ENCODE measurements at places on chromosomes 5 and 9.

DNA sequence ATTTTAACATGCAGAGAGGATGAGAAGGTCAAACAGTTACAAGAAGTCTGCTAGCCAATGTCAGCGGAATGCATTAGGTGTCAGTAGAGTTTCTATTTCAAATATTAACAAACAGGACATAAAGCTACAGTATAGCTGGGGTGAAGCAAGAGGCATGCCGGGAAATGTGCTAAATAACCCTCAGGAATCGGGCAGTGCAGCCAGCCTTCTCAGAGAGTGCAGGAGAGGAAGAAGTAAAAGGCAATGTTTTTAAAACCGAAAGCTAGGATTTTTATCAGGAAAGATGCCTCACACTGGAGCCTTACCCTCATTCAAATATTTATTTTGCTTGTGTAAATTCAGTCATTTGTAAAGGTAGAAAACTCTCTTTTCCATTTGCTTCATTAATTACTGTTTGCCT, 59.1 kb upstream of the SH3GL2 start:
- no peak for DNase-seq

DNA sequence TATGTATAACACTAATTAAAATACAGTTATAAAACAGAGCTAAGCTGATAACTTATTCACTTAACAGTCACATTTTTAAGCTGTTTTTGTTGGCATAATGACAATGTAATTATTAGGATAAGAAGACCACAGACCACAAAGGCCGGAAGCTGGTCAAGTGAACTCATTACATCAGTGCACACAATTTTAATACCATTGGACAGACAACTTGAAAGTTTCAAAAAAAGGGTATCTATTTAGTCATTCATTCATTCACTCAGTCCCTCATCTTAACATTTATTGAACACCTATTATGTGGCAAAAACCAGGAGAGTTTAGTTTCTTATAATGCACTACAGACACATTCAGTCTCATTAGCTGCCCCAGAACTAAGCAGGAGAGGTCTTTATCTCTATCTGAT, 11.6 kb downstream of the ERP44 start:
- no peak for DNase-seq

DNA sequence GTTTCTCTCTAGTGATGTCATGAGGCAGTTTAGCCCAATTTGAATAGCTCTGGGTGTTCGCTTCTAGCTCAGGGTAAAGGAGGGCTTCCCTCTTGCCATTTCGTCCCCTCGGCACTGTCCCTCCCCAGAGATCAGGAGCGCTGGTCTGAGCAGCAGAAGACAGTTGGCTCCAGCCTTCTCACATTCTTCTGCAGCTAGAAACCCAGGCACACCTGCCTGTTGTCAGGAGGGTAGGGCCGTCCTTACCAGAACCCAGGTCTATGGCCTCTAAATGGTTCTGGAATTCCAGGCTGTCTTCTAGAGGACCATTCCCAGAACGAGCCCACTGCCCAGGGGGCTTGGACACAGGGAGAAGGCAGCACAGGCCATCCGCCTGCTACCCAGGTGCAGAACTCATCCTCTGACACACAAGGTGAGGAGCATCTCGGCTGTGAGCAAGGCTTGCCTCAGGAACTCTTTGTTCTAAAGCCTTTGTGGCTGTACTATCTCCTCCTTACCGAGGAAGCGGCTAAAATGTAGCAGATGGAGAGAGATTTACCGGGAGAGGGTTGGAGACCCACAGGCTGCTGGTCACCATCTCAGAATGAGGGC, 255.6 kb upstream of the IRX2 start:
- no peak for DNase-seq

DNA sequence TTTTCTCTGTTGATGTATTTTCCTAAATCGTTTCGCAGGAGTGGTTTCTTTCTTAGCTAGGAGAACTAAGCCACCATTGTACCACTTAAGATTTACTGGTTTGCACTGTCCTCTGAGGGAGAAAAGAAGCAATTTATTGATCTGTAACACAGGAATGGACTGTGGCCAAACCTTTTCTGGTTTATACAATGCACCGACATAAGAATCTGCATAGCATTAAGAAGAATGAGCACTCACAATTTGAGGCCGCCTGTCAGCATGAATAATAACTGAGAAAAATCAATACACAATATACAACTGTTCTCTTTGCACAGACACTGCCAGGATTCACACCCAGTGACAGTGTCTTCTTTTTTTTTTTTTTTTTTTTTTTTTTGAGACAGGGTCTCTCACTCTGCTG, 168.6 kb upstream of the DMRT1 start:
- no peak for DNase-seq

GRCh38 chr5:133508845-133509741, 103.2 kb downstream of the FSTL4 start:
- no peak for DNase-seq

GRCh38 chr5:136957428-136957827, 541.7 kb downstream of the SPOCK1 start:
- no peak for DNase-seq

DNA sequence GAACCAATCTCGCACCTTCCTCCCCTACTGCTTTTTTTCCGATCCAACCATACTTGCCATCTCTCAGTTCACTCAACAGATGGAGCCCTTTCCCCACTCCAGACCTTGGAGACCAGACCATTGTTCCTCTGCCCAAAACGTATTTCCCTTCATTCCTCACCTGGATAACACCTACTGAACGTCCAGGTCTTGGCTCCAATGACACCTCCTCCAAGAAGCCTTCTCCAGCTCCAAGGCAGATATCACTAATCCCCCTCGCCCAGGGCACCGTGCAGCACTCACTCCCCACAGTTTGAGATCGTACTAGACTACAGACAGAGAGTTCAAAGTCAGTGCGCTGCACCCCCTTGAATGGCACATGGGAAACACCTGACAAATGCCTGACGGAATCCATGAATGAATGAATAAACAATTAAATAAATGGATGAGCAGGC, 47.1 kb upstream of the AKNA start:
- DNase-seq, result no peak

GRCh38 chr9:89915187-89915586, 310.4 kb downstream of the GADD45G start:
- DNase-seq, result no peak

DNA sequence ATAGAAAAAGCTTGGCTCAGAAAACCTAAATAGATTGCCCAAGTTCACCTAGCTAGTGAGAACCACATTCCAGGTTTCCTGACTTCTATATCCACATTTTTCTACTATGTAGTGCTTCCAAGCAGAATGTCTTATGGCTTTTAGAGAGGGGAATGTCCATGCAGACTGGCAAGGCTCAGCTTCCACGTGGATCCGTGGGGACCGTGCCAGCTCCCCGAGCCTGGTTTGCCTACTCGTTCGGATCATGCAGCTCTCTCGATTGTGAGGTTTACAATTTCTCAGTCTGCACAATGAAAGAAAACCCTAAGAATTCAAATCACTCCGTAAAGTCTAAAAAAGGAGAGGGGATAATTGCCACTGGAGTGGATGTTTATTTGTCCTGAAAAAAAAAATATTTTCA, 256.5 kb upstream of the NR4A3 start:
- no peak for DNase-seq

- DNase-seq, result peak; percentile 54
These were observed 6.8 kb downstream of the MACROH2A1 start for GRCh38 chr5:135392256-135392655.

- DNase-seq, result no peak
These were observed 27.5 kb upstream of the SLC2A8 start for GRCh38 chr9:127369428-127369827.

GRCh38 chr5:39525271-39525670, 100.5 kb upstream of the DAB2 start:
- DNase-seq, result no peak

GRCh38 chr5:178231539-178232123, 971 bp downstream of the PHYKPL start:
- DNase-seq, result no peak

DNA sequence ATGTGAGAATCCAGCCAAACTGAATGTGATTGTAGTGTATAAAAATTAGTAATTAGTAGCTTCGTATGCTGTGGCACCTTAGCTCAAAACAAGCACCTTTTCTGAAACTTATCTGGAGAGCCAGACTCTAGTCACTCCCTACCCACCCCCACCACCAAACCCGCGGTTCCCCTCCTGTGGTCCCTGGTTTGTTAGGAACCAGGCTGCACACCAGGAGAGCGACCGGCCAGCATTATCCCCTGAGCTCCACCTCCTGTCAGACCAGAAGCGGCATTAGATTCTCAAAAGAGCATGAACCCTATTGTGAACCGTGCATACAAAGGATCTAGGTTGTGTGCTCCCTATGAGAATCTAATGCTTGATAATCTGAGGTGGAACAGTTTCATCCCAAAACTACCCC, 498.6 kb downstream of the CHSY3 start:
- no peak for DNase-seq

- DNase-seq, result no peak
These were observed 61.5 kb downstream of the UBE2QL1 start for GRCh38 chr5:6510132-6510531.

GRCh38 chr9:110846215-110846614, 177.6 kb downstream of the MUSK start:
- DNase-seq, result no peak

DNA sequence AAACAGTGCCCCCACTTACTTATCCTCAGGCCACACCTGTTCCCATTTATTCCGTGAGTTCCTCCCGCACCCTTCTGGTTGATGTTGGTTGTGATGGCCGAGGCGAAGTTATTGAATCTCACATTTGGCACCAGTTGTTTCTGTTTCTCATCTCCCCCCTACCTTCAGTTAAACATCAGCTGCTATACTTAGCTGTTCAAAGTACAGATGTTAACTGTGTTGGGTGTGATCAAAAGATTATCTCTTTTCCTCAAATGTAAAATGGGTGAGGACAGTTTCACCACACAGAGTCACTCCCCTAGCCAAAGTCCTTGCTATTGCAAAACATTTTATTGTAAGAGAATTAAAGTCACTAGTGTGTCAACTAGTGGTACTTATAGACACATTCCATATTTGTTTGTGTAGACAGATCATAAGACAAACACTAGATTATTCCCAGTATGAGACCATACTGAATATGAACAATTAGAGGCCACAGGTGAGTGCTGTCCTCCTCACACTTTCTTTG, 43.2 kb upstream of the PRSS3 start:
- DNase-seq, result no peak

- peak; percentile 89 for DNase-seq
These were observed 203.7 kb downstream of the NXNL2 start for GRCh38 chr9:88738709-88739108.

DNA sequence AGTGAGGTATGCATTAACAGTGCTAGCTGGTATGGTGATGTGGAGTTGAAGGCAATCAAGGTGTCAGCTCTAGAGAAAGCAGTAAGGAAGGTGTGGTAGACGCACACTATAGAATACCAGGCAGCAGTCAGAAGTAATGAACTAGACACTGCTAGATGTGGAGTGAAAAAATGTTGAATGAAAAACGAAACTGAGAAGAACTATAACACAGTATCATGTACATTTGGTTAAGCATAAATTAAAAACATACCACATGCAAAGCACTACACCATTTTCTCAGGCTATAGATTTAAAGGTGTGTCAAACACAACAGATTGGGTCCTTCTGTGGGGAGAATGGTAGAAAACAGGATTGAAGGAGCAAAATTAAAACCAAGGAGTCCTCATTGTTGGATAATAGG, 15.4 kb downstream of the ZNF622 start:
- DNase-seq, result no peak

DNA sequence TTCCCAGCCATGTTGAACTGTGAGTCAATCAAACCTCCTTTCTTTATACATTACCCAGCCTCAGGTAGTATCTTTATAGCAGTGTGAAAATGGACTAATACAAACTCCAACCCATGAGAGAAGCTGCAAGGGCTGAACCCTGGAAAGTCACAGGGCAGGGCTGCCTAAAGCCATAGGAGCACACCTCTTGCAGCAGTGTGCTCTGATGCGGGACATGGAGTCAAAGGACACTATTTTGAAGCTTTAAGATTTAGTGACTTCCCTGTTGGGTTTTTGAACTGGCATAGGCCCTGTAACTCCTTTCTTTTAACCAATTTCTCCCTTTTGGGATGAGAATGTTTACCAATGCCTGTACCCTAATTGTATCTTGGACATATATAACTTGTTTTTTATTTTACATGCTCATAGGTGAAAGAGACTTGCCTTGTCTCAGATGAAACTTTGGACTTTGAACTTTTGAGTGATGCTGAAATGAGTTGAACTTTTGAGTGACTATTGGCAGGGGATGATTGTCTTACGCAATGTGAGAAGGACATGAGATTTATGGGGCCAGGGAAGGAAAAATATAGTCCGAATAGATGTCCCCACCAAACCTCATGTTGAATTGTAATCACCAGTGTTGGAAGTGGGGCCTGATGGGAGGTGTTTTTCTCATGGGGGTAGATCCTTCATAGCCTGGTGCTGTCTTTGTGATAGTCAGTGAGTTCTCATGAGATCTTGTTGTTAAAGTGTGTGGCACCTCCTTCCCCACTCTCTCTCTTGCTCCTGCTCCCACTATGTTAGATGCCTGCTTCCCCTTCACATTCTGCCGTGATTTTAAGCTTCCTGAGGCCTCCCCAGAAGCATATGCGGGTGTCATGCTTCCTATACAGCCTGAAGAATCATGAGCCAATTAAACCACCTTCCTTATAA, 159.5 kb upstream of the SPEF2 start:
- DNase-seq, result no peak

- DNase-seq, result no peak
These were observed 51.5 kb upstream of the RNU6ATAC start for GRCh38 chr9:134215699-134216448.

DNA sequence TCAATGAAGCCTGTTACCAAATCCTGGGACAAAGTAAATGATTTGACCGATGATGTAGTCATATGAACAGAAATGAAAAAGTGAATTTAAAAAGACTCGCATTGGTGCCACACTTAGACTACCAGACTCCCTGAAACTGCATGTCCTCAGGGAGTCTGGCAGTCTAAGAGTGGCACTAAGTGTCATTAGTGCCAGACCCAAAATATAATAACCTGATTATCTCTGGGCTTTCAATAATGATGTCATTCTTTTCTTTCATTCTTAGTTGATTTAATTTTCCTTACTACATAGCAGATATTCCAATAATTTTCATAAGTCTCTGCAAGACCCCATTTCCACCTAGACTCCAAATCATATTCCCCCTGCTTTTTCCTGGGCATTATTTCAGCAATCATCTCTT, 59.0 kb downstream of the OR2K2 start:
- DNase-seq, result no peak

GRCh38 chr5:83475391-83475863, 3.9 kb downstream of the VCAN start:
- peak; percentile 85 for DNase-seq

GRCh38 chr5:148179234-148179824, 11.0 kb downstream of the SPINK14 start:
- DNase-seq, result peak; percentile 22

Measured in fibroblast of skin of left quadriceps (primary cell).